ENCODE measurements at places on chromosomes 7 and 10. TPM values are rescaled to one million over a fixed set of nuclear protein-coding genes. Genes with fewer than 3 reads are reported as not detected.

MRC1 gene
- total RNA-seq: not detected

TSC22D4 gene
- 22.6 TPM for total RNA-seq

CCDC3 gene
- 5.2 TPM for total RNA-seq

VWDE gene
- 35.3 TPM for total RNA-seq

GPC2 gene
- 48.8 TPM for total RNA-seq

SKIDA1 gene
- total RNA-seq: 2.3 TPM

GCK gene
- total RNA-seq: 7.3 TPM

SRRM3 gene
- 9.2 TPM for total RNA-seq

VWA2 gene
- 2.0 TPM for total RNA-seq
